ENCODE measurements at places on chromosomes 4 and X.

GRCh38 chrX:55057675-55058249 lies 17.1 kb upstream of the PAGE2B start:
- DNase-seq = no peak

DNA sequence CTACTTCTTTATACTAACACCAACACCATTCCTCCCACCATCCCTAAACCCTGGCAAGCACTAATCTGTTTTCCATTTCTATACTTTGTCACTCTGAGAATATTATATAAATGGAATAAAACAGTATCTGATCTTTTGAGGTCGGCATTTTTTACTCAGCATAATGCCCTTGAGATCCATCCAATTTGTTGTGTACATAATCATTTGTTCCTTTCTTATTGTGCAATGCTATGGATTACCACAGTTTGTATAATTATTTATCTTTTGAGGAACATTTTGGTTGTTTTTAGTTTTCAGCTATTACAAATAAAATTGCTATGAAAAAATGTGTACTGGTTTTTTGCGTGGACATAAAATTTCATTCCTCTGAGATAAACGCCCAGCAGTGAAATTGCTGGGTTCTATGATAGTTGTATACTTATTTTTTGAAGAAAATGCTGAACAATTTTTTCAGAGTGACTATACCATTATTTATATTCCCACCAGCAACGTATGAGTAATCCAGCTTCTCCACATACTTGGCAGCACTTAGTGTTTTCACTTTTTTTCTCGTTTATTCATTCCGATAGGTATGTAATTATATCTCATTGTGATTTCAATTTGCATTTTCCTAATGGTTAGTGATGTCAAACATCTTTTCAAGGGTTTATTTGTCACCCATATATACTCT lies 154.3 kb upstream of the DCAF8L1 start:
- DNase-seq = no peak

GRCh38 chr4:104394406-104395167 lies 100.1 kb downstream of the CXXC4 start:
- DNase-seq = no peak

- no peak for DNase-seq
Observed at GRCh38 chr4:165151734-165152133, 39.1 kb upstream of the TMEM192 start.

- no peak for DNase-seq
Observed at GRCh38 chr4:39255266-39255665, 72.9 kb downstream of the WDR19 start.
